ENCODE measurements at places on chromosomes 16 and 17.

DNA sequence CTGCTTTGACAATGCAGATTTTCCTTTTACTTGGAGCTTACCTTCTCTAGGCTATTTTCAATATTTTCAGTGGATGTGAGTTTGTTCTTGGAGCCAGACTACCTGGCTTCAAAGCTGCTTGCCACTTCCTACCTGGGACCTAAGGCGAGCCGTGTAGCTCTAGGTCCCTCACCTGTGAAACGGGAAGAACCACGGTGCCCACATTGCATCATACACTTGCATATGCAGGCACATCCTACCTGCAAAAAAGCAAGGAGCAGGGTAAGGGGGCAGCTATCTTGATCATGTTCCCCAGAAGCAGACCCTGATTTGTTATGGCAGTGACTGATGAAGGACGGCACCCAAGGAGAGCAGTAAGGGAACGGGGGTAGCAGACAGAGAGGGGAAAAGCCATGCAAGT is 27.0 kb upstream of the MPRIP start:
- DNase-seq: no peak

DNA sequence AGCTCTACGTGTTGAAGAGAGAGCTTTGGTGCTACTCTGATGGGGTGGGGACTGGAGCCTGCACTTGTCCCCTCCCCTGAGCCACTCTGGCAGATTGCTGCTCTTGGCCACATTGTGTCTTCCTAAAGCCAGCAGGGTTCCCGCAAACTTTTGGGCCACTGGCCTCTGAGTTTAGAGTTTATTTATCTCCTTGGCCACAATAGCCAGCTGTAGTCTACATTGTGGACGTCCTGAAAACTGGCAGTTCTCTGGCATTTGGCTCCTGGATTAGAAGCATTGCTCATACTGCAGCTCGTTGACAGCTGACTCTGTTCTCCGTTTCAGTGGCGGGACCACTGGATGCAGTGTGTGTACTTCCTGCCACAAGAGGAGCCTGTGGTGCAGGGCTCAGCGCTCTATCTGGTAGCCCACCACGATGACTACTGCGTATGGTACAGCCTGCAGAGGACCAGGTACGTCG is 34.6 kb downstream of the PRMT7 start:
- no peak for DNase-seq

DNA sequence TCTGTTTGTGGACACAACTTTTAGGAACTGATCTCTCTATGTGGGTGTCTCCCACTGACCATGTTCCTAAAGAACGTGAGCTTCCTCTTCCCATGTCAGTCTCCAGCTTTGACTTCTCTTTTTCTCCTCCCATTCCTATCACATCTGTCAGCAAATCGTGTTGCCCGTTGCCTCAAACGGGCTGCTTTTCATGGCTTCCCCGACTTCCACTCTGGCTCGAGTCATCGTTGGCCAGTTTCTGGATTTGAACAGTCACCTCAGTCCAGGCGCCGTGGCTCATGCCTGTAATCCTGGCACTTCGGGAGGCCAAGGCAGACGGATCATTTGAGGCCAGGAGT is 5.4 kb downstream of the ABCC1 start:
- no peak for DNase-seq

DNA sequence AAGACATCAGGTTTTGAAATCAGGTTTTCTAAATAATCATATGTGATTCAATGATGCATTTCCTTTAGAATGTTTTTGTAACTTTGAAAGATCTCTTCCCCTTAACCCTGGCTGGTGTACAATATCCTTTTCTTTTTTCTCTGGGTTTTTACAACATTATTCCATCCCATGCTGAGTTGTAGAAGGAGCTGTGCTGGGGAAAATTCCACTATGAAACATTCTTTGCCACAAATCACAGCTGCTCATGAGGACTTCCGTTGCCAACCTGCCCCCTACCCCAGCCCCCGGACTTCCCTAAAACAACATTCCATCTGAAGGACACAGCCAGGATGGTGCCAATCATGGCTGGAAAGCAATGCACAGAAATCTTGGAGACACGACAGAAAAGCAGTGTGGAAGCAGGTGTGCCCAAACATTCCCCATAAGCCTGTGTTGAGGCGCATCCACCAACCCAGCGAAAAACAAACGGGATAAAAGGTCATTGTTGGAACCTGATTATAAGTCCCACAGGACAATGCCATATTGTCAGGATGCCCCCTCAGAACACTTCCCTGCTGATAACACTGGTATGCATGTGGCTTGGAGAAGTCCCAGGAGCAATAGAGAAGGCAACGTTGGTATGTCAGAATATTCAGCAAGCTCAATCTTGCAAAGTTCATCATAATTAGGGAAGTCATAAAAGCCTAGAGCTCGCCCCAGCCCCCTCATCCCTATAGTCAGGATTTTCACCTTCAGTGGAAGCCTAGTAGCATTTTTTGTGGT is 475.0 kb downstream of the HS3ST3B1 start:
- DNase-seq: no peak

DNA sequence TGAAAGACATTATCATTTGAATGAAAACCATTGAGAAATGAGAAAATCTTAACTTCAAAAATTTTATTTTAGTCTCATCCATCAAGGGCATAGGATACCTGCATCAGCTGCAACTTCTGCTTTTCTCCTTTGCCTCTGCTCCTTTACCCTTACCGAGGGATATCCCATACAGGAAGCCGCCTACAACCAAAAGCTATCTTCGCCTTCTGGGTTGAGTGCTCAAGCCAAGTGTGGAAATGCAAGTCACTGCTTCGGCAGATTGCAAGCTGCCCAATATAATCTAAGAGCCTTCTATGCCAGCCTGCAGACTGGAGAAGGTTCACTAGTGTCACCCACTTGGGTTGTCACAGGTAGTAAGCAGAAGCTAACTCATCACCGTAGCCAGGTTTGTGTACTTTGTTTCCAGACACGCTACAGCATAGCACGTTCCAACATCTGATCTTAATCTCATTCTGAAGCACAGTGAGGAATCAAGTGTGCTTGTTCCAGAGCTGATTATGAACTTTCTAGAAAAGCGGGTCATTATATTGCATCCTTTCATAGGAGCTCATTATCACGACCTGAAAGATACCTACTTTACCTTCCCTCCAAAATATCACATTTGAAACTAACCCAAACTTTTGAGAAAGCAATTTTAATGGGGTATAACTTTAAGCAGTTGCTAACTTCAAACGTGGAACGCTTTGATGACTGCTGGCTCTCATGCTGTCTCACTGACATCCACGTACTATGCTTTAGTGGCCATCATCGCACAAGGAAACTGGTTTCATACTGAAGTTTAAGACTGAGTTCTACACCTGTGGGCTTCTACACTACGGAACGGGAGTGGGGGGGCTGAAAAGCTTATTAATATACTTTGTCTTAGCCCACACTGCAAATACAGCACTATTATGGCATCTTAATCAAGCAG is 8.0 kb upstream of the UNK start:
- no peak for DNase-seq

DNA sequence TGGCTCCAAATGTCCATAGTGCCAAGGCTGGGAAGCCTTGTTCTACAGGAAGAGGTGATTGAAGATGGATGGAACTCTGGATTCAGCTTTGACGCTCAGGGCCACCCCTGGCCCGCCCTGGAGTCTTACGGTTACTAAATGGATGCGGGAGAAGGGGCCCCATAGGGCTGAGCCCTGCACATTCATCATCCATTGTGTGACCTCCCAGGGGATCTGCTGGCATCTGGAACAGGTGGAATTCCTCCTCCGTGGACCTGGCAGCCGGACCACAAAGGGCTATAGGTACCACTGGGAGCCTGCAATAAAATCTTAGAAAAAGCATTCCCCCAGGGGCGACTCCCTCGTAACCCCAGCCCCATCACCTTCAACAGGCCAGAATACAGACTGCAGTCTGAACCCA is 81.4 kb upstream of the NOL11 start:
- no peak for DNase-seq

DNA sequence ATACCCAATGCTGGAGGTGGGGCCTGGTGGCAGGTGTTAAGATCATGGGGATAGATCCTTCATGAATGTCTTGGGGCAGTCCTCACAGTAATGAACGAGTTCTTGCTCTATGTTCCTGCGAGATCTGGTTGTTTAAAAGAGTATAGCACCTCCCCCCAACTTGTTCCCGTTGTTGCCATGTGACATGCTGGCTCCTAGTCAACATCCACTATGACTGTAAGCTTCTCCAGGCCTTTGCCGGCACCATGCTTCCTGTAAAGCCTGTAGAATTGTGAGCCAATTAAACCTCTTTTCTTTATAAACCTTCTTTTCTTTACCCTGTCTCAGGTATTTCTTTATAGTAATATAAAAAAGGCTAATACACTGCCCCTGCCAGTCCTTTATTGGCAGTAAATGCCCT is 33.3 kb downstream of the RANBP10 start:
- no peak for DNase-seq

GRCh38 chr16:65125871-65126270 is 4.0 kb upstream of the CDH11 start:
- DNase-seq: no peak

DNA sequence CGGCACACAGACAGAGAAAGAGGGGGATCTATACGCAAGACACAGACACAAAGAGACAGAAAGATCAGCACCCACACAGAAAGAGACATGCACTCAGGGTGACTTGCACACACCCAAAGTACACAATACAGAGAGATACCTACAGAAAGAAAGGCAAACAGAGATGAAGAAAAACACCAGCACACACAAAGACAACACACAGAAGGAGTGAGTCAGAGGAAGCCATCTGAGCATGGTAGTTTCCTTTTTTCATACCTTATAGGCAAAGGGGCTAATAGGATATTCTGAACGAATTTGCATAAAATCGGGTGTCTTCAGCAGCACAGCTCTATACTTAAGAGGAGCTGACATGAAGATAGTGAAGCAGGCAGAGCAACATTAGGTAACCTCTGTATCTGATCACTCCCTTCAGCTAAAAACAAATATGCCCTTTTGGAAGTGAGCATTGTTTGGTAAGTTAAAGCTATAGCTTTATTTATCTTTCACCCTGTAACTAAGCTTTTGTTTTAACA is 198.6 kb downstream of the AATF start:
- DNase-seq: no peak

- no peak for DNase-seq
These were observed 8.0 kb downstream of the NEUROD2 start for GRCh38 chr17:39599665-39600231.

DNA sequence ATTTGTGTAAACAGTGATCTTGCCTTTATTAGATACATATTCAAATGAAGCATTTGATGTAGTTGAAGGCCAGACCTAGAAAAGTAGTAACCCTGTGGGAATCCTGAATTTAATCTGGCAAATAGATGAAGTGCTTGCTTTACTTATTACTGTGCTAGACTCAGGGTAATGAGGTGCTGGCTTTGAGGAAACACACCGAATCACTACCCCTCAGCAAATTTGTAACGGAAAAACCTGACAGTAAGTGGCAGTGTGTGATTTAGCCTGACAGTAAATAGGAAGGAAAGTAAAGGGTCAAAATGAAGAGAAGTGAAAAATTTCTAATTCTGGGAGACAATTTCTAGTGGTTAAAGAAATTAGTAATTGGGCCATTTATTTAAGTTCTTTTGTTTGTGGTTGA is 90.2 kb downstream of the MAP2K4 start:
- no peak for DNase-seq

DNA sequence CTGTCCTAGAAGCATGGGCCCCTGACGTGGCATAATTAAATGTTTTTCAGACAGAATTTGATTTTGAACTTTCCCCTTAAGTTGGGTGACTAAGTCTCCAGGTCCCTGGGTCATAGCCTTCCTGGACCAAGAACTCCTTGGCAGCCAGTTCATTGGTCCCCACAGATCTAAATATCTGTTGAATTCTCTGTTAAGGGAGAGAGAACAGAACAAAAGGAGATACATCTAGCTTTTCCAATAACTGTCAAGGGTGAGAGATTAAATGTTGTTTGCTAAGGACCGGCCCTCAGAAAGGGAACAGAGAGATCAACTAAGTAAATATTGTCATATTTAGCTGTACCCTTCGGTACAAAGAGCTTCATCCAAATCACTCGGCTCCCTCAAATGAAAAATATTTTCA is 78.2 kb upstream of the NOL11 start:
- no peak for DNase-seq

DNA sequence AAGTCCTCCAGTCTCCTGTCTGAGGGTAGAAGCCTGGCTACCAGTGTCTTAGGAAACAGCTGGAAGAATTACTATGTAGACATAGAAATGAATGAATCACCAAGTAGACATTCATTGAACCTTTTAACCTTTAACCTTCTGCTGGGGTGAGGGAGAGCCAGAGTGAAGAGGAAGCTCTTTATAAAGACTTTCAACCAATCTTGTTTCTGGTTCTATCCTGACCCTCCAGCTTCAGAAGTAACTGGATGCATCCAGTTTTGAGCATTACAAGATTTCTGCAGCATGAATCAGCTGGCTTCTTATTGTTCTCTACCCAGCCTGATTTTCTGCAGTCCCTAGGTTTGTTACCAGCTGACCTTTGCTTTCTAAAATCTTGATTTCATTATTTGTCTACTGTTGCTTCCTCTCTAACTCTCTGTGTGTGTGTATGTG is 8.5 kb downstream of the TEKT1 start:
- DNase-seq: no peak

DNA sequence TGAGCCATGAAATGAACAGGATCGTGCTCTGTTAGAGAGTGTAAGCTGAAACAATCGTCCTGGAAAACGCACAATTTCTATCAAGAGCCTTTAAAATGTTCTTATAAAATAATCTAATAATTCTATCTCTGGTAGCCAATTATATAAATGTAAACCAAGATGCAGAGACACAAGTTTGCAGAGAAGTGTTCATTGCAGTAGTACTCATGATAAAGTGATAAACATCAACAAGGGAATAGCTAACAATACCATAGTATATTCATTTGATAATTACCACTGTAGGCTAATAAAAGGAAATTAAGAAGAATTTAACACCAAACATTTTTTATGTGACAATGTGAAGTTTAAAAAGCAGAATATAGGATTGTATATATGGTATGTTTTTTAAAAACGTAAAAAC is 12.4 kb downstream of the NACA2 start:
- DNase-seq: no peak

DNA sequence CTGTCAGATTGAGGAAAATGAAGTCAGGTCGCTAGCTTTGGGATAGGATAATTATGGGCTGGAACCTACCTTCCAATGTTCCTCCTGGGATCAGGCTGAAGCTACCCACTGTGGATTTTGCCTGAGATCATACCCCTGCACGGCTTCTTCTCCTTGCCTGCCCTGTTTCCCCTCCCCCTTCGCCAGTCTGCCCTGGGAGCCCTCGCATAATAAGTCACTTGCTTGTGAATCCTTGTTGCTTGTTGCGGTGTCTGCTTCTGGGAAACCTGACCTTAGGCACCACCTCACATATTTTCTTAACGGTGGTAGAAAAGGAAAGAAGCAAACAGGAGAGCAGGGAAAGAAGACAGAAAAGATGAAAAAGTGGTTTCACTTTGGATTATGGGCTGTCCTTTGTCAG is 13.3 kb upstream of the PMP22 start:
- no peak for DNase-seq

- DNase-seq: no peak
These were observed 31.7 kb downstream of the RPA1 start for GRCh38 chr17:1861391-1862010.

- peak; percentile 64 for DNase-seq
These were observed 7.2 kb upstream of the KRT36 start for GRCh38 chr17:41496803-41497484.

GRCh38 chr16:87322360-87322759 is 5.2 kb upstream of the C16orf95 start:
- no peak for DNase-seq
